ENCODE measurements at places on chromosomes 7 and 10.

DNA sequence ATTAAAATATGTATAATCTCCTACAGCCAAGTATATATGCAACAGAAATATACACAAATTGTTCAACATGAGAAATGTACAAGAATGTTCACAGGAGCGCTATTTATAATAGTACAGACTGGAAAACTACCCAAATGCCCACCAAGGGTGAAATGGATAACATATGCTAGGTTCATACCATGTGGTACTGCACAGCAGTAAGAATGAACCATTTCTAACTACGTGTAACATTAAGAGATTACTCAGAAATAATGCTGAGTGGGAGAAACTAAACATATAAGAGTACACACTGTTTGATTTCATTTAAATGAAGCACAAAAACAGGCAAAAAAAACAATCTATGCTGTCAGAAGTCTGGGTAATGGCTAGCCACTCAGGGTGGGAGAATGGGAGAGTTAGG lies 45.8 kb downstream of the RNLS start:
- no peak for DNase-seq

- no peak for DNase-seq
These were observed 273.4 kb downstream of the DIP2C start for GRCh38 chr10:416091-416515.

- no peak for DNase-seq
These were observed 385.0 kb downstream of the NXPH1 start for GRCh38 chr7:8818406-8818805.

- DNase-seq: no peak
These were observed 166.4 kb downstream of the MAD1L1 start for GRCh38 chr7:2066251-2066919.

- no peak for DNase-seq
These were observed 458.6 kb downstream of the PLXNA4 start for GRCh38 chr7:132117636-132118035.

- DNase-seq: no peak
These were observed 155.2 kb upstream of the BMPER start for GRCh38 chr7:33750177-33750576.

DNA sequence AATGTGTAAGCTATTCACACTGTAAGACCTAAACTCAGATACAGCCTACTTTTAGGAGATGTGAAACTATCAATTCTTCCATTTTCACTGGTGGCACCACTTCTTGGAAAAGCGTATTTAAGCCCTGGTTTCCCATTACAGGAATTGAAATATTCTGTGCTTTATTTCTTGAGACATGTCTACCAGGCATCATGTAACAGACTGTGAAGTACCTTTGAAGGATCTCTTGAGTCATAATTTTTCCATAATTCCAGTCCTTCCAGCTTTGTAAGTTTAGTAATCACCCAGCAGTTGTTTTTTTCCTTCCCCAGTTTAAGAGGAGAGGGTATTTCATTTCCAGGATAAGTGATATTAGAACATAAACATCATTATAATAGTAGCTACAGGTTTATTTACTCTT lies 186.0 kb upstream of the PRPS1L1 start:
- DNase-seq: no peak

GRCh38 chr10:33350041-33350440 lies 15.6 kb upstream of the NRP1 start:
- no peak for DNase-seq

GRCh38 chr10:129965959-129966358 lies 1.9 kb upstream of the EBF3 start:
- DNase-seq: no peak

DNA sequence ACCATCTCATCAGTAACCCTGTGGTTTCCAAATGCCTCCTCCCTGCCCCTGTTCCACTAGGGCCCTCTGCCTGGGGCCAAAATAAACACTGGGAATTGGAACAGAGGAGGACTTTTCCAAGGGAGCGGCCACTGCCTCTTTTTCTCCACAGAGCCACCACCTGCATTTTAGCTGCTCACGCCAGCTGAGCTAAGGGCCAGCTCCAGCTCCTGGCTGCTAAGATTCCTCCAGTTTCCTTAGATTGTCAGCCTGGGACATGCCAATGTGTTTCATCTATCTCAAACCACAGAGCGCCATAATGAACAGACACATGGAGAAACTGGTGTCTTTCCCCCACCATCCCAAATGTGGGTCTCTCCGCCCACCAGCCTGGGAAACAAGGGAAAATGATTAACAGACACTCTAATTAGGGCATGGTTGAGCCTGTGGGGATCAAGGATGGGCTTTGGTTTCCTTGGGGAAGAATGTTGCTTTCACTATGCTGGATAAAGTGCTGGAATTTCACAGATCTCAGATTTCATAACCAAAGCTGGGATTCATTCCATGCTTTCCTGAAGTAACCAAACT lies 52.2 kb downstream of the ASB13 start:
- no peak for DNase-seq

- no peak for DNase-seq
These were observed 146.7 kb upstream of the TMEM196 start for GRCh38 chr7:19920166-19920565.

GRCh38 chr7:97155897-97156418 lies 38.5 kb downstream of the SDHAF3 start:
- no peak for DNase-seq

GRCh38 chr7:126774077-126774476 lies 478.7 kb downstream of the GRM8 start:
- no peak for DNase-seq

- DNase-seq: no peak
These were observed 100.7 kb downstream of the HIP1 start for GRCh38 chr7:75637854-75638593.

DNA sequence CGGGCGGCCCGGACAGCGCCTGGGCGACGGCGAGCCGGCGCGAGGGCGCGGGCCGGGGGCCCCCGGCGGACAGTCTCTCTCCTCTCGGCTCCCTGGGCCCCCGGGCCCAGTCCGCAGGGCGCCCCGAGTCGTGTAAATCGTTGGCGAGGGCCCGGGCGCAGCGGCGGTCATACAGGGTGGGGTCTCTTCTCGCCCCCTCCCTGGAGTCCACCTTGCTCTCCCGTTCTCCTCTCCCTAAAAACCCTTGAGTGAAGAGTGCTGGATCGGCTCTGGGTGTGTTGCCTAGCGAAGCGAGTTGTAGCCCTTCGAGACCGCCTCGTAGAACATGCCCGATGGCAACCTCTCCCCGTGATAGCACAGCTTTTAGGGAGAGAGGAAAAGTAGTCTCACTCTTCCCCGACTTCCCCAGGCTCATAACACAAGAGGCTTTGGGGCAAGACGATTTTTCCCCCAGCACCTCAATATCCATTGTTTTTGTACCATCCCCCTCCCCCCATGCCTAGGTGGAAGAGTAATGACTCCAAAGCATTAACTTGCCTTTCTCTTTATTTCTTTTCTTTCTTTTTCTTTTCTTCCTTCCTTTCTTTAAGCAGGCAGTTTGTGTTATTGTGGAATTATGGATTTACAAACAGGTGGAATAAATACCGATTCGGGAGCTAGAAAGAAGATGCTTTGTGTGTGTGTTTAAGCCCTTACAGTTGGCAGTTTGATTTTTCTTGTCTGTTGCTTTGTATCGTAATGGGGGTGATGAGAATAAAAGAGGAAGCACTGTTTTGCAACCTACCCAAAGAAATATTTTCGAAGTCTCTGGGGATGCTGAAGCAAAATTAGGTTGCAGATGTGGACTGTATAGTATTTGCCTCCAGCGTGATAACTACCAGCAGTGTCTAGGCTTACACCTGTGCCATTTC lies 822 bp downstream of the SHOC2 start:
- DNase-seq: no peak

GRCh38 chr7:26930201-26930600 lies 65.8 kb upstream of the SKAP2 start:
- DNase-seq: no peak

GRCh38 chr7:121334875-121335648 lies 6.3 kb downstream of the WNT16 start:
- DNase-seq: no peak

DNA sequence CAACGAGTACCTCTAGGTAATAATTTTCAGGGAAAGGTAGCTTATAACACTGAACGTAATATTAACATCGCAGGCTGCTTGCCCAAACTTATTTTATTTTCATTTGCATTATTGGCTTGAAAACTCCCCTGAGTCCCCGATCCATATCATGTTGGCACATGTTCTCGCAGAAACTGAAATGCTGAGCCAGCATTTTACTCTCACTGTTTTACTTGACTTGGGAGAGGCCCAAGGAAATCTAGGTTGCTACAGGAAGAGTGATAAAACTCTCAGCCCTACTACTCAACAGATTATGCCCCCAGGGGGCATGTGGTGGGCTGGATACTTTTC lies 183.5 kb upstream of the HABP2 start:
- DNase-seq: no peak

DNA sequence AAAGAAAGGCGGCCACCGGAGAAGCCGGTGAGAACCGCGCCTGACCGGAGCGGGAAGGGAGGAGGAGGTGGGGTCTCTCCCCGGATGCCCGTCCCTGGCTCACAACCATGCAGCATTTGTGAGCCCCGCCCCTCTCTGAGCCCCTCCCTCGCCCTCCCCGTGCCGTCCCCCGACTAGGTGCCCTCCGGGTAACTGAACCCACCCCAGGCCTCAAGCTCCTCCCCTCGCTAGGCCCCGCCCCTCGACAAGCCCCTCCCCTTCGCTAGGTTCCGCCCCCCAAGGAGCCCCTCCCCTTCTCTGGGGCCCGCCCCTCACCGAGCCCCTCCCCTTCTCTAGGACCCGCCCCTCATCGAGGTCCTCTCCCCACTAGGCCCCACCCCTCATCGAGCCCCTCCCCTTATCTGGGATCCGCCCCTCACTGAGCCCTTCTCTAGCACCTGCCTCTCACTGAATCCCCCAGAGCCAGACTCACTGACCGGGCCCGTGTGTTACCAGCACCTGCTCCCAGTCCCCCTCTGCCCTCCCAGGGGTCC lies 42.2 kb upstream of the HSPB1 start:
- DNase-seq: no peak

GRCh38 chr10:47044741-47045140 lies 133.5 kb downstream of the PTPN20 start:
- no peak for DNase-seq

DNA sequence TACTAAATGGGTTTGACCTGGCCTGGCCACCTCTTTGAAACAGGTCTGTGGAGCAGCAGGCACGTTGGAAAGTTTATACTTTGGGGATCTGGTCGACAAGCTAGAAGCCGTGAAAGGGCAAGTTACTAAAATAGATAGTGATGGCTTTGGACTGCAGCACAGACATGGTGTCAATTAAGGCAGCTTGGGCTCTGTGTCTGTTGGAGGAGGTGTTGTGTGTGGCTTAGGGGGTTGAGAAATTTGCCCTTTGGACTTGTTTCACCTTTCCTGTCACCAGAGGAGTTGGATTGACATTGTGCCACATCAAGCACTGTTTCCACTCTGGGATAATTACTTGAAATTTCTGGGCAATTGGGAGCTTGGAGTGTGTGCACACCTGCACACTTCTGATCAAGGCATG lies 251.8 kb upstream of the MKI67 start:
- DNase-seq: no peak

DNA sequence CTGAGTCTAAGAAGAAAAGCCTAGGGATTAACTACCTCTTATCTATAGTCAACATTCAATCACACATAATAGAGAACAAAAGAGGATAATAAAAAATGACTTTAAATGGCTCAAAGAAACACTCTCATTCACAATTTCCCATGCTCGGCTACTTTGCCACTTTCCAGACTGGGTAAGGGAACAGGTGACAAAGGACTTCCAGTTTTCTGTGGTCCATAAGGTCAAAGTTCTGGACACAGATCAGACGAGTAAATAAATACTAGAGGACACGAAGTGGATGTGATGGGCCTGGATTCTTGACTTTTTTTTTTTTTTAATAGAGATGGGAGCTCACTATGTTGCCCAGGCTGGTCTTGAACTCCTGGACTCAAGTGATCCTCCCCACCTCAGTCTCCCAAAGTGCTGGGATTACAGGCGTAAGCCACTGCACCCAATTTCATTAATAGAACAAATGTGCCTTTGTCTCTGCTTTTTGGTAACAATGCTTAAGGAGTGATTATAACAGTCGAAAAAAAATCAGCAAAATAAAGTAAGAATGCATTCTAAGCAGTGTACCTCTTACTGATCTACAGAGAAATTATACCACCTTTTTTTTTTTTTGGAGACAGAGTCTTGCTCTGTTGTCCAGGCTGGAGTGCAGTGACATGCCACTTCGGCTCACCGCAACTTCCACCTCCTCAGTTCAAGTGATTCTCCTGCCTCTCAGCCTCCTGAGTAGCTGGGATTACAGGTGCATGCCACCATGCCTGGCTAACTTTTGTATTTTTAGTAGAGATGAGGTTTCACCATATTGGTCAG lies 70.6 kb downstream of the WAPL start:
- no peak for DNase-seq

DNA sequence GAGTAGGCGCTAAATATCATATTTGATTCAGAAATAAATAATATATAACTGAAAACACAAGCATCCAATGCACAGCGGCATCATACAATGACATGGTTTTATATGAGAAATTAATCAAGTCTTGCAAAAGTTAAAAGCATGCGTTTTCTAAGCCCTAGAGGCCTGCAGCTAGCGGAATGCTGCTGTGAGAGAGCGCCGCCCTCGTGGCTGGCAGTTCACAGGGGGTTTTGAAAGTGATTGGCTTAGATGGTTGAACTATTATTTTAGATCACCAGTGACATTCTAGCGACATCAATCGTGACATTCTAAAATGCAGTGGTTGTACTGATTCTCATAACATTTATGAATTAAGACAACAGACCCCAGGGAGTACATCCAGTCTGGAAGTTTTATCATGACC lies 235.2 kb upstream of the MGMT start:
- no peak for DNase-seq

- DNase-seq: no peak
These were observed 788 bp downstream of the AKAP9 start for GRCh38 chr7:91941450-91941849.
